Stimulated activated CD4-positive, alpha-beta T cell treated with anti-CD3 and anti-CD28 coated beads, TNF-alpha, amount 100 ng/mL, for 48 hours (primary cell): ENCODE measurements at places on chromosomes 16 and 17.

DNA sequence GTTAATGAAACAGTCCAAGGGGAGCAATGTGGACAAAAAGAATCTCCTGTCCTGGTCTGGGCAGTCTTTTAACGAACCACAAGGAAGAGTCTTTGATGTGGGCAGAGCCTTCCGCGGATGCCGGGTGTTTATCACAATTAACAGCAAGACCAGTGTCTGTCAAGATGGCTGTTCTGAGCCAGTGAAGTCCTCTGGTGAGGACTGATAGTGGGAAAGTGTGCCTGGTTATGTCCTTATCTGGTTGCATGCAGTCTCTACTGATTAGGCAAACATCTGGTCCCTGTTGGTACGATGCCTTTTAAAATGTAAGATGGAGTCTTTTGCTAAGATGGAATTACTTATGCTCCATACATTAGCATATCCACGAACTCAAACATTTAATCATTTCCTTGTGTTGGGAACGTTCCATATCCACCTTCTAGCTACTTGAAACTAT is 88.5 kb downstream of the ZNF18 start:
- DNase-seq: no peak

DNA sequence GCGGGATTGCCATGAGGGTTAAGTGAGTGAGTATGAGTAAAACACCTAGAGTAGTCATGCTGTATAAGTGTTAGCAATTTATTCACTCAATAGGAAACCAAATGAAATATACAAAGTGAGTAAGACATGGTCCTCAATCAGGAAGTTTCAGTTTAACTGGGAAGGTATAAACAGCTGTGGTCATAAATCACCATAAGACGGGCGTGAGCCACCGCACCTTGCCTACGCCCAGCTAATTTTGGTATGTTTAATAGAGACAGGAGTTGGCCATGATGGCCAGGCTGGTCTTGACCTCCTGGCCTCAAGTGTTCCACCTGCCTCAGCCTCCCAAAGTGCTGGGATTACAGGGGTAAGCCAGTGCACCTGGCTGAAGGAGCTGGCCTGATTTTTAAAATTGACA is 27.0 kb downstream of the RNF135 start:
- no peak for DNase-seq

GRCh38 chr16:49747654-49748053 is 108.3 kb downstream of the ZNF423 start:
- DNase-seq: no peak

- no peak for DNase-seq
Observed at GRCh38 chr17:30429155-30429554, 48.1 kb upstream of the GOSR1 start.

DNA sequence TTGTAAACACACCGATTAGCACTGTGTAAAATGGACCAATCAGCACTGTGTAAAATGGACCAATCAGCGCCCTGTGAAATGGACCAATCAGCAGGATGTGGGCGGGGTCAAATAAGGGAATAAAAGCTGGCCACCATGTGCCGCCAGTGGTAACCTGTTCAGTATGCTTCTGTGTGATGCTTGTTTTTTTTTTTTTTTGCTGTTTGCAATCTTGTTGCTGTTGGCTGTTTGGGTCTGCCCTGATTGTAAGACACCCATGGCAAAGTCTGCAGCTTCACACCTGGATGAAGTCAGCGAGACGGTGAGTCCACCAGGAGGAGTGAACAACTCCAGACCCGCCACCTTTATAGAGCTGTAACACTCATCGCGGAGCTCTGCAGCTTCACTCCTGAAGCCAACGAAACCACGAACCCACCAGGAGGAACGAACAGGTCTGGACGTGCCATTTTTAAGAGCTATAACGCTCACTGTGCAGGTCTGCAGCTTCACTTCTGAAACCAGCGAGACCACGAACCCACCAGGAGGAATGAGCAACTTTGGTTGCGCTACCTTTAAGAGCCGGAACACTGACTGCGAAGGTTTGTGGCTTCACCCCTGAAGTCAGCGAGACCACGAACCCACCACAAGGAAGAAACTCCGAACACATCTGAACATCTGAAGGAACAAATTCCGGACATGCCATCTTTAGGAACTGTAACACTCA is 85.0 kb upstream of the MED9 start:
- no peak for DNase-seq
